ENCODE measurements at places on chromosomes 7 and 10.
A peak's percentile ranks its signal among the peaks of the same experiment; 100 is the strongest.

DNA sequence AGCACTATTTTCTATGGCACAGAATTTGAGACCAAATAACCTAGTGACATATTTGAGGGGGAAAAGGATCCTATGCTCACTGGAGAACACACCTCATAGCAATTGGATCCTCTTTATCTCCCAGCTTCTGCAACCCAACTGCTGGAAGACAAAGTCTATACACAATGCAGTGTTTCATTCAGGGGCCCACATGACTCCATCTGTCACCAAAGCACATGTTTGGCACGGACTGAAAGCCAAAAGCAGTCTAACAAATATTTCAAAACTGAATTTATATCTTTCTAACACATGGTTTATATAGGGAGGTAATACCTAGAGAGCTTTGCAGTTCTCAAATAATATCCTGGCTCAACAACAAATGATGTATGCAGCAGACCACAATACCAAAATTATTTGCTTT lies 39.2 kb downstream of the ADAM12 start:
- DNase-seq, result no peak

- no peak for DNase-seq
These were observed 31.6 kb downstream of the RHEB start for GRCh38 chr7:151488096-151488495.

DNA sequence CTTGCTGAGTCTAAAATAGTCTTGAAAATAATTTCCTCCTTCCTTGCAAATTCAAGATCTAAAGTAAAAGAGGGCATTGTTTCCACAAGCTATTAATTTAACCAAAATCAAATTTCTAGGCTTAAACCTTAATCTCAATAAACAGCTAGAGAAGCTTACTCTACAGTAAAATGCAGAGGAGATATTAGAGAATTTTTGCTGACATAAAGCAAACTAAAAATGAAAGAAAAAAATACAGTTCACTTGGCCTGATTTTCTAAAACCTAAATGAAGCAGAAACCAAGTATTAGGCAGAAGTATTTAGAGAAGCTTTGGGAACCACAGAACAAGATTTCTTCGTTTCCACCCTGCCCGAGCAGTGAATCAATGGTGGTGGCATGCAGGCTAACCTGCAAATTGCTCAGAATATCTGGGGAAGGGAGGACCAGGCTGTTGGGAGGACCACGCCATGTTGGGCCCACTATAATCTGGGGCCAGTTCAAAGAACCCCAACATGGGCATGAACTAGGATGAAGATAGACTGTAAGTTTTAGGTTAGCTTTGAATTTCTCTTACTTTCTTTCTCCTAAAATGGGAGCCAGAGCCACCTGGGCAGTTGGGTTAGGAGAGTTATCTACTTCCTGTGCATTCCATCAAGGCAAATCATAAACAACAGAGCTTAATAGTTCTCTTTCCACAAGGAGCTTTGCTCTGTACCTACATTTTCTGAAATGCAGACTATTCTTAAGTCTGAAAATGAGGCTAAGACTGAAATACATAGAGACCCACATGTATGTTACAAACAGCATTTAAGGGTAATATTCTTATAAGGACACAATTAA lies 4.1 kb downstream of the LAMB1 start:
- DNase-seq, result no peak

DNA sequence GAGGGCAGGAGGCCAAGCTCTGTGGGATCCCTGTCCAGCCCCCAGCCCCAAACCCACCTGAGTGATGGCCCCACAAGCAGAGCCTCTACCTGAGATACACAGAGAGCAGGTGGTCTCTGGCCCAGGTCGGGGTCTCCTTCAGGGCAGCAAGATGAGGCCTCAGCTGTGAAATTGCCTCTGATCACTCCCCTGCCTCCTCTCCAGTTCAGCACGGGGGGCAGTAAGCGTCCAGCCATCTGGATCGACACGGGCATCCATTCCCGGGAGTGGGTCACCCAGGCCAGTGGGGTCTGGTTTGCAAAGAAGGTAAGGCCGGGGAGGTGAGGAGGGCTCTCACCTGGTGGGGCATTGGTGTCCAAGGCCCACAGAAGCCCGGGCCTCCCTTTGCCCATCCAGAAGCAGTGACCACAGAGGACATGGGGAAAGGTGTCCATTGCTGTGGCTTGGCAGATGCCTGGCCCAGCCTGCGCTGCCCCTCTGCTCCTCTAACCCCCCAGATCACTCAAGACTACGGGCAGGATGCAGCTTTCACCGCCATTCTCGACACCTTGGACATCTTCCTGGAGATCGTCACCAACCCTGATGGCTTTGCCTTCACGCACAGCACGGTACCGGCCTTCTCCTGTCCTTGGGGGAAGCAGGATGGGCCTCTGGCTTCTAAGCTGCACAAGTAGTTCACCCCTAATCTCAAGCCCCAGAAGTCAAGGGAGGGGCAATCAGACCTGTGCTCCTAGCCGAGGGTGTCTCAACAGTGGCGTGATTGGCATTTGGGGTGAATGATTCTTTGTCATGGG lies 3.1 kb downstream of the CPA1 start:
- DNase-seq, result no peak

- peak; percentile 66 for DNase-seq
These were observed at the start of gene RADIL for GRCh38 chr7:4883372-4884144. Gene RADIL, minus strand, starts transcription at chr7:4883716. Its CDS starts 5,577 bp downstream, at chr7:4878139.

DNA sequence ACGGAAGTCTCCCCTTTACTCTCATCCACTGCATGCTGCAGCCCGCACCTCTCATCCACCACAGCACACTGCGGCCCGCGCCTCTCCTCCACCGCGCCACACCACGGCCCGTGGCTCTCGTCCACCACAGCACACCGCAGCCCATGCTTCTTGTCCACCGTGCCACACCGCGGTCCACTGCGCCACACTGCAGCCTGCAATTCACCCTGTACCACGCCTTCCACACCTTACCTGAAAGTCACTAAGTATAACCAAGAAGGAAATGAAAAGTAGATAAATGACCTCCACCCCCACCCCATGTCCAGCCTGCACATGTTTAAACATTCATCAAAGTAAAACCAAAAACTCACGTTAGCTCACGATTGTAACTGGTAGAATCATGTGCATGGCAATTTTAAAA lies 176.1 kb downstream of the DIP2C start:
- DNase-seq, result no peak

GRCh38 chr10:128570319-128570995 lies 444.2 kb upstream of the MKI67 start:
- DNase-seq, result no peak

DNA sequence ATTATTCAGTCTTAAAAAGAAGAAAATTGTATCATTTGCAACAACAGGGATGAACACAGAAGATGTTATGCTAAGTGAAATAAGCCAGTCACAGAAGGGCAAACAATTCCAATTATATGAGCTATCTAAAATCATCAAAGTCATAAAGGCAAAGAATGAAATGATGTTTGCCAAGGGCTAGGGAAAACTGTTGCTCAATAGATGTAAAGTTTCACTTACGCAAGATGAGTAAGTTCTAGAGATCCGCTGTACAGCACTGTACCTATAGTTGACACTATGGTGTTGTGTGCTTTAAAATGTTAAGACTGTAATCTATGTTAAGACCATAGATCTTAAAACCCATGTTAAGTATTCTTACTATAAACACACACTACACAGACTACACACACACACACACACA lies 904.6 kb upstream of the LRRN3 start:
- DNase-seq, result no peak

DNA sequence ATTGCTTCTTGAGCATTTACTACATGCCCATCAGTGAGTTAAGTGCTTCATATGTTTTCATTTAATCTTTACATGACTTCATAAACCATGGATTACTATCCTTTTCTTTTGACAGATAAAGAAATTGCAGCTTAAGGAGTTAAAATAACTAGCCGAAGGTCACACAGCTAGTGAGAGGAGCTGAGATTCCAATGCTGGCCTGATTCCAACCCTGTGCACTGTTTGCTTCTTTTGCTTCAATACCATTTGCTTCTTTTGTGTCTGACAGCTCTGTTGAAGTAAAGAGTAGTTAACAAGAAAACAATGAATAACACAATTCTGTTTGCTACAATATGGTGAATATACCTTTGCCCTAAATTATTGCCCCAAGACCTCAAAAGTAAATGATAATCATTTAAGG lies 132.4 kb downstream of the GRM3 start:
- DNase-seq, result no peak

- DNase-seq, result no peak
These were observed 14.0 kb upstream of the CUX1 start for GRCh38 chr7:101803203-101804087.

DNA sequence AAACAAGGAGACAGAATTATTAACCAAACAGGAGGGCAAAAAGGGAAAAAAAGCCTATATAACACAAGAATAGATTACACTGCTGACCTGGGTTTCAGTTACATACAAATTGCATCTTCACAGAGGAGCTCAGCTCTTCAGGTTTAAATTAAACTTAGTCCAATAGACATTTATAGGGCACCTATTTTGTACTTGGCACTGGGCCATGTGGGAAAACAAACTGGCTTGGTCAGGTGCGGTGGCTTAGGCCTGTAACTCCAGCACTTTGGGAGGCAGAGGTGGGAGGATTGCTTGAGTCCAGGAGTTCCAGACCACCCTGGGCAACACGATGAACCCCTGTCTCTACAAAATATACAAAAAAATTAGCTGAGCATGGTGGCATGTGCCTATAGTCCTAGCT lies 62.3 kb upstream of the CCDC6 start:
- no peak for DNase-seq

GRCh38 chr7:15178065-15178464 lies 275.5 kb upstream of the DGKB start:
- no peak for DNase-seq

GRCh38 chr7:50092579-50093491 lies at the start of gene ZPBP:
Gene ZPBP, minus strand, starts transcription at chr7:50093246. Its CDS starts 52 bp downstream, at chr7:50093194.
- no peak for DNase-seq

DNA sequence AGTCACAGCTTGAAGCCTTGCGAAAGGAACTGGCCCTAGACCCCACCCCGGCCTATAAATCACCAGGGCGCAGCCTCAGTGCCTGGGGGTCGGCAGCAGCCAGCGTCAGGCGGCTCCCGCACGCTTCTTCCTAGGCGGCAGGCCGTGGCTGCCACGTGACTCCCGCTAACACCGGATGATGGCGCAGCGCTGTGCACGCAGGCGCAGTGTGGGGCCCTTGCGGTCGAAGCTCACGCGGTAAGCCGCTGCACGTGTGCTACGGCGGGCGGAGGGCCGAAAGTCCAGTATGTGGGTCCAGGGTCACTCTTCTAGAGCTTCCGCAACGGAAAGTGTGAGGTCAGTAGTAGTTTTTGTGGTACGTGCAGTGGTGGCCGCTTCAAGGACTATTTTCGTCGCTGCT lies at the start of gene STK31:
Gene STK31, plus strand, starts transcription at position 220 of the 400 bp plus-strand sequence. Its CDS starts 67 bp downstream, at position 287.
- no peak for DNase-seq

DNA sequence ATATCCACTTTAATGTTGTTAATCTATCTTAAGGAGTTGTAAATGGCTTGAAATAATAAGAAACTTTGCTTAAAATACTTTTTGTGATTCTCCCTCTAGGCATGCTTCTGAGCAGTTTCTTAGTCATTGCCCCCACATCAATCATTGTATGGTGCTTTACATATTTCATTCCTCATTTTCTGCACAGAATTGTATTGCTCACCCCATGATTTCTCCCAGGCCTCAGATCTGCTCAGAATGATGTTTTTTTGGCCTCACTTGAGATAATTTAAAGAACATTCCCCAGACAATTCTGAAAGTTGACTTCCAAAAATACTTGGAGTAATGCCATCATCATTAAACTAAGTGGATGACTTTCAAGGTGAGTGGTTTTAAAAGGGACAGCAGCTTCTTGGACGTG lies 82.1 kb upstream of the PRPS1L1 start:
- DNase-seq, result no peak

DNA sequence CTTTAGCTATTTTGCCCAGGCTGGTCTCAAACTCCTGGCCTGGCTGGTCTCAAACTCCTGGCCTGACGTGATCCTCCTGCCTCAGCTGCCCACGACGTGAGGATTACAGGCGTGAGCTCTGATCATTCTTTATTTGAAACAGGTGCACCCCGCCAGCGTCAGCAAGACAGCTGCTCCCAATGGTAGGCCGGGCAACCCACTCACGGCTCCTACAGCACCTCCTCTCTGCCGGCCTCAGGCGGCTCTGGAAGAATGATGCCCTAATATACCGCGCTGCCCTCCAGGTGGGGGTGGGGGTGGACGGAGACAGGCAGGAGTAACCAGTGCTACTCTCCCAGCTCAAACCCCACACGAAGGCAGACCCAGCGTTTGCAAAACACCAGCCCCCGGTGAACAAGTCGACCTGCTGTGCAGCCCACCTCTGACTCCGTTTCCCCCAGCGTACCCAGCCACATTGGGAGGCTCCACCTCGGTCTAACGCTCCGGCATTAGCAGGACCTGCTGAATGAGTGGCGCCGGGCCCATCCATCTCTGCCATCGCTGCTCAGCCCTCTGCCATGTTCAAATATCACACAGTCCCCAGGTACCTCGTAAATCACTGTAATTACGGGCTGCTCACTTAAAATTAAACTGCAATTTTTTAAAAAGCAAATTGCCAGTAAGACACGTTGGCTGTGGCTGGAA lies 148.6 kb downstream of the ELFN1 start:
- DNase-seq, result no peak

DNA sequence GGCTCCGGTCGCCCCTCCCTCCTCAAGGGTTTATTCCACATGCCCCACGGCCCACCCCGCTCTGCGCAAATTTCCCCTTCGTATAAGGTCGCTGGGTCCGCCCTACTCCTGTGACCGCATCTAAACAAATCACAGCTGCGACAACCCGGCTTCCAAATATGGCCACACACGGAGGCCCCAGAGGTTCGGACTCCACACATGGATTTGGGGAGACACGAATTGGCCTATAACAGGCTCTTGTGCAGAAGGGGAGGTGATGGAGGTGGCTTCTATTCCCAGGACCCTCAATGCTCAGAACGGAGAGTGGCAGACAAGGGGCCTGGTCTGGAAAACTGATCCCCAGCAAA lies 90.1 kb downstream of the FOXL3 start:
- no peak for DNase-seq

GRCh38 chr10:131934769-131935168 lies 34.0 kb downstream of the PPP2R2D start:
- no peak for DNase-seq

GRCh38 chr10:29951441-29951931 lies 107.9 kb downstream of the JCAD start:
- DNase-seq, result no peak

DNA sequence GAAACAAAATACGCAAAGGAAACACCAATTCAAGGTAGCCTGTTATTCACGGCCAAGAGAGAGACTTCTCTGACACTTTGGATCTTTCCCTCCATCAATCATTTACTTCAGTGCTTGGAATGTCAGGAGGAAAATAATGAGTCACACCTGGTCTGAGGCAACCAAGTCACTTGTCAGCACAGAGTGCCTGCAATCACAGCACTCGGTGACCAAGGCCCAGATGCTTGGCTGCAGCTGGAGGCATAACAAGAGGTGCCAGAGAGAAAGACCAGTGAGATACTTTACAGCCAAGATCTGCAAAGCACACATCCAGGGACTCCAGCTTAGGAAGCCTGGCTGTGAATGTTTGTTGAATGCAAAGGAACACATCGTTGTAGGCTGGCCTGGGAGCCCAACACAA lies 33.9 kb downstream of the ASB13 start:
- DNase-seq, result no peak

GRCh38 chr7:104005197-104005596 lies 15.7 kb upstream of the RELN start:
- no peak for DNase-seq
